ENCODE measurements at places on chromosomes 13 and 19.

- DNase-seq: peak; percentile 85
These were observed 13.8 kb upstream of the EHD2 start for GRCh38 chr19:47699360-47699917.

GRCh38 chr19:55598719-55599467, 424 bp downstream of the FIZ1 start:
- peak; percentile 99 for DNase-seq

GRCh38 chr13:36377826-36378468, 31.8 kb upstream of the SPART start:
- DNase-seq: no peak

DNA sequence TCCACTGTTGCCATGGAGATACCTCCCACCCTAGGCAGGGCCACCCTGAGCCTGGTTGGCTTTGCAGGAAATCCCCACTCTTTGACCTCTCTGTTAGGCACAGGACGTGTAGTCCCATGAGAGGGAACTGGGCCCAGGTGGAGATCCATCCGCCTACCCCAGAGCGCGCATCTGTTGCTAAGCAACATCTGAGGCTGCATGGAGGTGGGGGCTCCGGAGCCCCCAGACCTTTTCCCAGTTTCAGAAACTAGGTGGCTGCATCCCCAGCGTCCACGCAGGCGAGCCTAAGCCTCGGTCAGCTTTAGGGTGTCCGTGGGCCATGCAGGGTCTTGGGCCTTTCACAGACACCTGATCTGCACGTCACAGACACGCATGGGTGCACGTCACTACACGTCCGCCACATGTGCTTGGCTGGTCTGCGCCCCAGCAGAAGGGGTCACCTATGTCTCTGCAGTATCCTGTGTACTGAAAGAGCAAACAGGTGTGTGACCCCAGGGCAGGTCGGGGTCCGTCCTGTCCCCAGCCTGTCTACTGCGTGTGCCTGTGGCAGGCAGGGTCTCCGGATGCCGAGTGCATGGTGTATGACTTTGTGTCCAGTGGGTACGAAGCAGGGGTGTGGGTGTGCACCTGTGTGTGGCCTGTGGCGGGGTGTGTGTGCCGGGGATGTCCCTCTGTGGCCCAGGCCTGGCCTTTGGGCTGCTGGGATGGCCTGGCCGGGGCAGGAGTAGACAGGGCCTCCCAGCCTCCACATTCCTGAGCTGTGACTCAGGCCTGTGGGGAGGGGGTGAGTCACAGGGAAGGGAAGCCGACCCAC, 4.1 kb upstream of the CIRBP start:
- peak; percentile 82 for DNase-seq

- DNase-seq: peak; percentile 87
These were observed 878 bp upstream of the ADAMTSL5 start for GRCh38 chr19:1513499-1514294.

- no peak for DNase-seq
These were observed 302.0 kb downstream of the KLF12 start for GRCh38 chr13:73832128-73832588.

GRCh38 chr13:61414686-61415057, 977 bp downstream of the PCDH20 start:
- no peak for DNase-seq

GRCh38 chr19:47758443-47758804, 13.1 kb downstream of the NOP53 start:
- DNase-seq: no peak

DNA sequence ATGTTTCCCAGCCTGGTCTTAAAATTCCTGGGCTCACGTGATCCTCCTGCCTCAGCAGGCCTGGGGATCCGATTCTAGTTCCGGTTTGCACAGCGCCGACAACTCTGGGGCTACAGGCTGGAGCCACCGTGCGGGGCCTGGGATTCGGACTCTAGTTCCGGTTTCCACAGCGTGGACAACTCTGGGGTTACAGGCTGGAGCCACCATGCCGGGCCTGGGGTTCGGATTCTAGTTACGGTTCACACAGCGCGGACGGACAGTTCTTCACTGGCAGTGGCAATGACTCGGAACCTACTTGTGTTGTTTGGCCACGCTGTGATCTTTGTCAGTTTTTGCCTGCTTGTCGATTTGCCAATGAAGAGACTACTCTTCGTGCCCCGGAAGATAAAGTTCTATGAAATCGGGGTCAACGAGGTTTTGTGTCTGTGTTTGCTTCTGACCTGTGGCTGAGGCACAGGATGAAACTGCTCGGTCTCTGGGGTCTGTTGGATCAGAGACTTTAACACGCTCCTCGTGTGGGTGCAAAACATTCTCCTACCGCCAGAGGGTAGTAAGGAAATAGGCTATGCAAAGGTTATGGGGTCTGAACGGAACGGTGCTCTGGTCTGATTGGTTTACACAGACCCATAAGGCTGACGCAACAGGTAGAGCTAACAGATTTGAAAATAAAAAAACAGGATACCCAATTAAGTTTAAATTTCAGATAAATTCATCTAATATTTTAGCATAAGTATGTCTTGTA, 12.1 kb upstream of the ZSCAN1 start:
- peak; percentile 48 for DNase-seq

DNA sequence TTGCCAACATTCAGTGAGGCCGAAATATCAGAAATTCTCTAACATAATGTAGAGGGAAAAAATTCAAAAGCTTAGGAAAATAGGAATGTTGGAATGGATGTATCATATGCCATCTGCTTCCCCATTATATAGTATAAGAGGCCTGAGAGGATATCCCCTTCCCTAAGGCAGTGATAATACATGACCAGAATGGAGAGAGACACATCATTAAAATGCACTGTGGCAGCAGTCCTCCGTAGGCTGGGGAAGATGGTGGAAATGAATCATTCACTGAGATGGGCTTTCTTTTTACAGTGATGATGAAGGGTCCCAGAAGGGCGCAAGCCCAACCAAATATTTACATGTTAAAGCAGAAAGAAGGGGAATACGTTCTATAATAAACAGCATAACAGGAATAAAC, 799.1 kb upstream of the SPRY2 start:
- no peak for DNase-seq

DNA sequence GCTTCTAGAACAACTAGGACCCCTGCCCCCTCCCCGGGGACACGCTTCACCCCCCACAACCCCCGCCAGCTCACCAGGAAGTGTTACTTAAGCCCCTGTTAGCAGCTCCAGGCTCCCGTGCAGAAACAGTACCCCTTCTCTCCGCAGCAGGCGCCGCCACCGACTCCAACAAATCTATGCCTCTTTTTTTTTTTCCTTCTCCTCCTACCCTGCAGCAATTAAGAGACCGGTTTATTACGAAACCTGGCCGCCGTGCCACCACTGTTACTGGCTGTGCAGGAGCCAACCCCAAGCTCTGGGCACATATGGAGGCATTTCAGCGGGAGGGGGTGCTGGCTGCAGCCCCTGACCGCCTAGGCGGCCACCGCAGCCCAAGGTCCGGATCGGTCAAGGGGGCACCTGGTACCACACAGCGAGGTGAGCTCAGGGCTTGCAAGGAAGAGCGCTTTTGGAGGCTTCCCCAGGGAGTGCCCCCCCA, 2.4 kb downstream of the GADD45B start:
- DNase-seq: peak; percentile 79

GRCh38 chr19:47713046-47714021, at the start of gene EHD2:
Gene EHD2 (plus strand): TSS chr19:47713422. CDS start chr19:47716613, 3,191 bp downstream.
- peak; percentile 64 for DNase-seq

- no peak for DNase-seq
These were observed 10.9 kb downstream of the ACP4 start for GRCh38 chr19:50801107-50801506.

DNA sequence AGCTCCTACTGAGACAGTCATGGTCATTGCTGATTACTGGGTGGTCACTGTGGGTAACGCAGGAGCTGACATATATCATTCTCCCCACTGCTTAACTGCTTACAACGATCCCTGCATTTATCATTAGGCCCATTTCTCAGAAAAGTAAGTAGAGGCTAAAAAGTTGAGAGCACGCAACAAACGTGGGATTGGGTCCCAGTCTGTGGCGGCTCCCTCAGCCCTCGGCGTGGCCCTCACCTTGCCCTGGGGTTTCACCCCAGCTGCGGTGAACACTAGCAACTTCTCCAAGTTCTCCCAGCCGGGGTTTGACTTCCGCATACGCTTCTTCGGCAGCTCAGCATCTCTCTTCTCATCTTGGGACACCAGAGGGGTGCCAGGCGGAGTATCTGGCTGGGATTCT, 2.5 kb downstream of the PNKP start:
- no peak for DNase-seq

DNA sequence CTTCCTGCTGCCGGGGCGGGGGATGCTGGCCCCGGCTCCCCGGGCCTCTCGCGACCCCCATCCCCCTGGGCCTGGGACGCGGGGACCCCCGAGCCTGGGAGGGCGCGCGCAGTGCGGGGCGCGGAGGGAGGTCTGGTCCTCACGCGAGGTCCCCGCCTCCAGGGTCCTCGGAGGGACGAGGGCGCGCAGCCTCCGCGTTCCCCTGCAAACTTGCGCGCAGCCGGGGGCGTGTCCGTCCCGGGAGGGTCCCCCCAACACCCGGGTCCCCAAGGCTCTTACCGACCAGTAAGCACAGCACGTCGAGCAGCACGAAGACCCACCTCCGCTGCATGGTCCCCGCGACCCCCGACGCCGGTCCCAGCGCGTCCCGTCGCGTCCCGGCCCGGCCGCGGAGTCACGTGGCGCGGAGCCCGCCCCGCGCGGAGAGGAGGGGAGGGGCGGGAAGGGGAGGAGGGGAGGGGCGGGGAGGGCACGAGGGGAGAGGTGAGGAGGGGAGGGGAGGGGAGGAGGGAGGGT, at the start of gene PLPP2:
Gene PLPP2, minus strand, starts transcription at position 398 of the 516 bp plus-strand sequence. Its CDS starts 67 bp downstream, at position 331.
- no peak for DNase-seq

DNA sequence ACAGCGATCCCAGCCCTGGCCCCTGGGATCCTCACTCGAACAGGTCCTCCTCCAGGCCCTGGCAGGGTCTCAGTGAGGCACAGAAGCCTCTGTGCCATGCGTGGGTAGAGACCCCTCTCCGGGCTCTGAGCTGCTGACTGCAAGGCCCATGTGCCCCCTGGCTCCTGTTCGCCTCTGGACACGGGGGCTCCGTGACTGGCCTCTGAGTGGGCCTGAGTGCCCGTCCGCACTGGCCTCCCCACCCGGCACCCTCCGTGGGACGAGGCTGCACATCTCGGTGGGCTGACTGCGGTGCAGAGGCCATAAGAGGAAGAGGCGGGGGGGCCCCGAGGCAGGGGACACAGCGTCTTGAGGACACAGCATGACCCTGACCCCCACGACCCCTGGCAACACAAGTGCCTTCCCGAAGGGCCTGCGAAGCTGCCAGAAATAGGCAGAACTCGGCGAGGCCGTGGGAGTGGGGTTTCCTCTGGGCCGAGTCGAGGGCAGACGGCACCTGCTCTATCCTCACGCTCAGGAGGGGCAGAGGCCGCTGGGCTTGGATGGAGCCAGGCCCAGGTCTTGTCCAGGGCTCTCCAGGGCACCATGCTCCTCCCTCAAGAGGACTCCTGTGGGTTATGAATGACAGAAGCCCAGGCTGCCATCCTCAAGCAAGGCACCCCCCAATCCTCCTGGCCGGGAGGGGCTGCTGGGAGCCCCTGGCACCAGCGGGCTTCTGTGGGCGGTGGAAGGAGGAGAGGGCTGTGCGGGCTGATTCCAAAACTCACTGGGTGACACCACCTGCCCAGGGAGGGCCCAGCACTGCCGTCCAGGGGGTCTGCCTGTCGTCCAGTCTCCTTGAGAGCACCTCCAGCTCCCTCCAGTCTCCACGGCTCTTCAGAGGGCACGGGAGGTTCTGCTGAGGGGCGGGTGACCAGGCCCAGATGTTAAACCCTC, 52.6 kb downstream of the RASA3 start:
- no peak for DNase-seq

DNA sequence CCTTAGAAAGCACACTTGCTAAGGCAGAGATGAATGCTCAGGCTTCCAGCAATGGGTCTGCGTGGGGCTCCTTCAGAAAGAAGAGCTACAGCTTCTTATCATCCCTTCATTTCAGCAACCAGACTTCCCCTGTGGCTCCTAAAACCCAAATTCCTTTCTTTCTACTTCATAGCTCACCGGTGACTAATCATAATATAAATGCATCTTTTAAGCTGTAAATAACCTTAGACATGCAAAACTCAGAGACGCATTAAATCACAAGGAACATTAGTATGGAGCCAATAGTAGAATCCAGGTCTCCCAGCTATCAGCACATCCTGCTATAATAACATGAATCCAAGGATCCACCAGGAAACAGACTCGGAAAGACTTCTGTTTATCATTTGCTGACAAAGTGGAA, 375.6 kb downstream of the COG6 start:
- no peak for DNase-seq

- DNase-seq: no peak
These were observed 37.8 kb downstream of the SMARCA4 start for GRCh38 chr19:10998666-10999065.

DNA sequence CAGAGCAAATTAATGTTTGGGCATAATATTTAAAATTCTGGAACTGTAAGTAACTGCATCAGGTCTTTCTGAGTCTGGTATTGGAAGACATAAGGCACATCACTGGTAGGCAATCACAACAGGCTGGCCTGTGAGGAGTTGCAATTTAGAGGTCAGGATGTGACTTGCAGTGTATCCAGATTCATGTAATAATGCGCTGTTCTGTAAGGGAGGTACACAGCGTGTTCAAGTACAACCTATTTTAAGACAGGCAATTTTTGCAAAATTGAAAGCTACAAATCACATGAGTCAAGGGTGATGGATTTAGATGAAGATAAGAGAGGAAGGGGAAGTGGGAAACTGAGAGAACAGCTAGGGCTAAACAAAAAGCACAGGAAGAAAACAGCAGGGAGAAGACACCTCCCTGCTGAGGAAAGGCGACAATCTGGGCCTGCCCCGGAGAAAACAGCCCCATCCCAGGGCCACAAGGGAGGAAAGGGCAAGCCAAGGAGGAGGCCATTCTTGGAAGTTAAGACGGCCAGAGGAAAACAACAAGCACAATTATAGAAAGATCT, 138.1 kb downstream of the LACC1 start:
- no peak for DNase-seq

GRCh38 chr13:23753458-23753857, 135.7 kb downstream of the MIPEP start:
- DNase-seq: no peak

Measured in Karpas-422 (cell line).